WTC11 (cell line): ENCODE measurements at places on chromosomes 2 and 18. TPM values are rescaled to one million over a fixed set of nuclear protein-coding genes. Genes with fewer than 3 reads are reported as not detected.

GRCh38 chr2:152580714-152581113 is 136.5 kb downstream of the PRPF40A start:
- DNase-seq: no peak
- H3K36me3 ChIP-seq: peaks cover 8% of the 10 kb centered on the region; the same call in 1 of the 2 replicates
- no peak overlapping the region for H3K4me3 ChIP-seq
- H3K4me1 ChIP-seq: no peaks in the 10 kb centered on the region
- H3K27ac ChIP-seq: peak overlapping the region; percentile 46

Gene CHRND
- total RNA-seq: 0.07 to 0.11 TPM in 2 of 3 replicates, not detected in the other

GRCh38 chr2:96336104-96336775 is 674 bp downstream of the NCAPH start:
- H3K36me3 ChIP-seq: peaks cover 13% of the 10 kb centered on the region
- peak overlapping the region; percentile 93 for H3K27ac ChIP-seq
- H3K27me3 ChIP-seq: peaks cover 3% of the 10 kb centered on the region; the same call in 1 of the 2 replicates
- peak overlapping the region; percentile 90 for H3K4me3 ChIP-seq
- DNase-seq: no peak

DNA sequence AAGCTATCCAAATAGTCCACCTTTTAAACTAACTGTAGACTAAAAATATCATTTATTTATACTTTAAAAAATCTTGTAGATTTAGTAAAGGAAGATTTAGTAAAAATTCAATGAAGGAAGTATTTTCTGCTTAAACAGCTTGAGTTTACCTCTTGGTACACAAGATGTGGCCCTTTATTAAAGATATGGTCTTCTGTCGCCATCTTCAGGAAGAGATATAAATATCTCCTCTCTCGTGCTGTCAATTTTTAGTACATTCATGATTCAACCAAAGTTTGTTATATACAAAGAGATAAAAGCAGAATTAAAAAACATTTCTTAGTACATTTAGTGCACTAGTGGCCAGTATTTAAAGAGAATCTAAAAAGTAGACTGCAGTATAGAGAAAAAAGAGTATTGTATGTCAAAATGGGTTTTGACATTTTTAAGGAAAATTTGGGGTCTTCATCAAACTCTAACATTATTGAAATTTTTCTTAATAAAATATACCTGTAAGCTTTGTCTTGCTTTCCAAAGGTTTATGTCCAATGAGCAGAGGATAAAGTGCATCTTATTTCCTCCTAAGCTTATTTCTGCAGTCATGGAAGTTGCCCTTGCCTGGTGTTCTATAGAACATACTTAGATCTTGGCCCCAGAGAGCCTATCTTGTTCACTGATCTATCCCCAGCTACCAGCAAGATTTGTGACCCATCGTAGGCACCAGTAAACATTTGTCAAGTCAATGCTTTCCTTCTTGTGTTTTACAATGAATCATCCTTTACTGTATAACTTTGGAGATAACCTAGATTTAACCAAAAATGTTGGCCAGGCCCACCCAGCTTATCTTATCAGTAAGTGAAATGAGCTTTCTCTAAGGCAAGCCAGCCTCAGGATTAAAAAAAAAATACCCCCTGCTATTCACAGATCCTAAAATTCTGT is 18.5 kb upstream of the EML6 start:
- peaks cover 4% of the 10 kb centered on the region for H3K27me3 ChIP-seq
- no peak for DNase-seq
- H3K4me1 ChIP-seq: 0 out of 2 replicates have a peak, but pooled peaks cover 6% of the 10 kb centered on the region
- H3K27ac ChIP-seq: no peak overlapping the region

DNA sequence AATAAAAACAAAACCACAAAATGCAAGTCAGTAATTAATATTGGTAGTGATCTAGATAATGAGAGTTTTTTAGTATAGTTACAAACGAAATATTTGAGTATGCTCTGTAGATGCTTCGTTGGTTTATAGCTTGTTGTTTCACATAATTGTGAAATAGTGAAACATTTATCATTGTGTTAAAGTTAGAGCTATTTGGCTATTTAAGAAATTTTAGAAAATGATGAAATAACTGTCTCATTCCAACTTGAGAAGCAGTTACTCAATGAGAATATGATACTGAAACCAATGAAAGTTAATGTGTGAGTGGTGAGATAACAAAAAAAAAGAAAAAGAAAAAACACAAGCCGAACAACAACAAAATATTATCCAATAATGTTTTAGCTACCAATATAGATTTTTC is 475.6 kb upstream of the ZEB2 start:
- no peak overlapping the region for H3K4me3 ChIP-seq
- no peak for DNase-seq
- H3K27me3 ChIP-seq: no peaks in the 10 kb centered on the region
- H3K4me1 ChIP-seq: peaks cover 11% of the 10 kb centered on the region

Gene TNFRSF11A
- 3.9 to 4.9 TPM (median 4.7 TPM) in 3 replicates for total RNA-seq

- no peak overlapping the region for H3K27ac ChIP-seq
- no peak for DNase-seq
- peaks cover 2% of the 10 kb centered on the region; the same call in 1 of the 2 replicates for H3K36me3 ChIP-seq
- peaks cover 40% of the 10 kb centered on the region for H3K4me1 ChIP-seq
- no peak overlapping the region for H3K4me3 ChIP-seq
- H3K27me3 ChIP-seq: no peaks in the 10 kb centered on the region
Measured at GRCh38 chr18:58064406-58064998, 20.5 kb downstream of the NEDD4L start.

GRCh38 chr2:44211183-44211582 is 42.5 kb downstream of the PPM1B start:
- no peak overlapping the region for H3K27ac ChIP-seq
- H3K36me3 ChIP-seq: peaks cover 33% of the 10 kb centered on the region
- H3K4me1 ChIP-seq: 0 out of 2 replicates have a peak, but pooled peaks cover 4% of the 10 kb centered on the region
- no peaks in the 10 kb centered on the region for H3K27me3 ChIP-seq
- DNase-seq: no peak
- H3K4me3 ChIP-seq: no peak overlapping the region

DNA sequence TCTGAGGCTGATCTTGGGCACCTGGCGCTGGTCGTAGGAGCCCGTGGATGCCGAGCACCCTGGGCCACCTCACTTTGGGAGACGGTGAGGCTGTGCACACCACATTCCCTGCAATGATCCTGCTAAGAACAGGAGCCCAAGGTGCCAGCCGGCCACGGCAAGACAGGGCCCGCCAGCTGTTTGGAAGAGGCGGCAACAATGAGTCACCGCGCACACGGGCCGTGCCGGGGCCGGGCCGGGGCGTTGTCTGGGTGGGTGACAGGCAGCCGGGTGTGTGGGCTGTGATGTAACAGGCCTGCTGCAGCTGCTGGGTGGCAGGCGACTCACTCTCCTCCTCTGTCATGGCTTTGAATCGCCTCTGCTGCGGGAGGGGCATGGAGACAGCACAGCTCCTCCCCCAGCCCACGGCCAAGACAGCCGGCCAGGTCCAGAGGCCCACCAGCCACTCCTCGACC is 49.7 kb upstream of the ODC1 start:
- no peak for DNase-seq
- no peaks in the 10 kb centered on the region for H3K27me3 ChIP-seq
- no peaks in the 10 kb centered on the region for H3K36me3 ChIP-seq
- peaks cover 6% of the 10 kb centered on the region for H3K4me1 ChIP-seq
- no peak overlapping the region for H3K4me3 ChIP-seq
